ENCODE measurements at places on chromosomes 7 and 10.
A peak's percentile ranks its signal among the peaks of the same experiment; 100 is the strongest.

DNA sequence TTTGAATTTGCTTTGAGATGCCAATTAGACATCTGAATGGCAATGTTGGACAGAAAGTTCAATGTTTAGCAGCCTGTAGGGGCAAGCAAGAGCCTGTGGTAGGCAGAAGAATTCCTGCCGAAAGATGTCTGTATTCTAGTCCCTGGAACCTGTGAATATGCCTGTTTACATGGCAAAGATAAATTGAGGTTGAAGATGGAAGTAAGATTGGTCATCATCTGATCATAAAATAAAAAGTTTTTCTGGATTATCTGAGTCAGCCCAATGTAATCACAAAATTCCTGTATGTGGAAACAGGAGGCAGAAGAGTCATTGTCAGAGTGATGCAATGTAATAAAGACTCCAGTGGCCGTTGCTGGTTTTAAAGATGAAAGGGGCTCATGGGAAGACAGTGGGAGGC, 430.5 kb downstream of the MDFIC start:
- DNase-seq, result no peak

GRCh38 chr10:96295475-96295874, 8.8 kb upstream of the DNTT start:
- DNase-seq, result no peak

DNA sequence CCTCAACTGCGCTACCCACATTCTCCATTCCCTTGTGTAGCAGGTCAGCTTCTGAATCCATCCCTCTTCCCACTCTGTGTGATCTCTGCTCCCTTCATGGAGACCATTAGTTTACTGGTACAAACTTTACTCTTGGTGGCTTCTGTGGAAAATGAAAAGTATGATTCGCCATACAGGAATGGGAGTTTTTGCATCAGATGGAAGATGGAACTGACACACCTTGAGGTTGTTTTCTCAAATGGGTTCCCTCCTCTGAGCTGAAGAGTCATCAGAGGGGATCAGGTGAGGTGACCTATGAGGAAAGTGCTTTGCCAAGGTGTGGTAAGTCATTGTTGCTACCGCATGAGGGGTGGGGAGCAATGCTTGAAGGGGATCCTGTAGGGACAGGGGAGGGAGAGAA, 266.8 kb downstream of the INHBA start:
- DNase-seq, result no peak

GRCh38 chr7:155882596-155882995, 70.3 kb upstream of the SHH start:
- DNase-seq, result no peak

DNA sequence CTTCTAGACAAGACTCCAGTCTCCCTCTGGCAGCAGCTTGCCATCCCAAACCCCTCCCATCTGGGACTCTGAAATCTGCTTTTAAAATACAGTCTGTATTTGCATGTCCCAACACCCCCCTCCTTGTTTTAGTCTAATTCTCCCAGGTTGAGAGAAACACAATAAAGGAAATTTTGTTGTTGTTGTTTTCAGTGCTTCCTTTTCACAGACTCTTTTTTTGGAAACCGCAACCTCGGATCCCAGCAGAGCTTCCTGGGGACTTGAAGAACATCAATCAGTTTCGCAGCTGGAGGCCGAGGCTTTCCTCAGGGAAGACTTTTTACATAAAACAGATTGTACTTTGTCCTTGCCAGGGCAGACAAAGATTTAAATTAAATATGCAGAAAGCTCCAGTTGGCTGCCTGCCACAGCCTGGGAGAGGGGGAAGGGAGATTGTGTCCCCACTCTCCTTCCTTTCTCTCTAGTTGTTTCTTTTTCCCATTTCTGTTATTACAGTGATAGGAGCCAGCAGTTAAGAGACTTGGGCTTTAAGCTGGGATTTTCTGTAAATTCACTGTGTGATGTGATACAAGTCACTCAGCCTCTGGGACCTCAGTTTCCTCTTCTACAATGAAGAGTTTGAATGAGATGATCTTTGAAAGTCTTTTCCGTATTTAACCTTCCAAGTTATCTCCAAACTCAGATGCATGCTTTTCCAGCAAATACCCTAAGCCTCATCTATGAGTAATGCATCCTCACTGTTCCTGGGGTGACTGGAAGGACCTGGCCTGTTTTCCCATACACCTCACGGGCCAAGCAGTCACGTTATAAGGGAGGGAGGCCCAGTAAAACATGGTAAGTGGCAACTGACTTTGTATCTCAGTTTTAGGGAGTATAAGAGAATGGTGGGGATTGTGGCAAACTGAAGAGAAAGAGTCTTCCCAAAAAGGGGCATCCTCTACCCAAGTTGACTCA, 192.3 kb downstream of the REEP3 start:
- peak; percentile 82 for DNase-seq

- no peak for DNase-seq
Observed at GRCh38 chr7:47621979-47622561, 40.2 kb upstream of the TNS3 start.

DNA sequence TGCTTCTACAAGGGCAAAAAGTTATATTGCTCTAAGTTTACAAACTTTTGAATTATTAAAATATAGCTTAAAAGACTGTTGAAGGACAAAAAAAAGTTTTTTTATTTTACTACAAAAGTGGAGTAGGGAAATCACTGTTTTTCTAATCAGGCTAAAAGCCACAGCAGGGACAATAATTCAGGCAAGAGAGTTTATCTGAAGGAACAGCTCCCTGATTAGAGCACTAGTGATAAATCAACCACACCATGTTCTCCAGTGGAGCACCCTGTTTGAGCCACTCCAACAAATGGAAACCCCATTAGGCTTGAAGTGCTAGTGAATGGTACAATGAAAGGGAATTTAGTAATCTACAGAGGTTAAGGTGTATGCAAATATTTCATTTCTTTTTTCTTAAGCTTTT, 357.1 kb downstream of the SEMA3D start:
- DNase-seq, result no peak

- peak; percentile 16 for DNase-seq
Observed at GRCh38 chr7:44650772-44651171, 44.3 kb downstream of the OGDH start.

DNA sequence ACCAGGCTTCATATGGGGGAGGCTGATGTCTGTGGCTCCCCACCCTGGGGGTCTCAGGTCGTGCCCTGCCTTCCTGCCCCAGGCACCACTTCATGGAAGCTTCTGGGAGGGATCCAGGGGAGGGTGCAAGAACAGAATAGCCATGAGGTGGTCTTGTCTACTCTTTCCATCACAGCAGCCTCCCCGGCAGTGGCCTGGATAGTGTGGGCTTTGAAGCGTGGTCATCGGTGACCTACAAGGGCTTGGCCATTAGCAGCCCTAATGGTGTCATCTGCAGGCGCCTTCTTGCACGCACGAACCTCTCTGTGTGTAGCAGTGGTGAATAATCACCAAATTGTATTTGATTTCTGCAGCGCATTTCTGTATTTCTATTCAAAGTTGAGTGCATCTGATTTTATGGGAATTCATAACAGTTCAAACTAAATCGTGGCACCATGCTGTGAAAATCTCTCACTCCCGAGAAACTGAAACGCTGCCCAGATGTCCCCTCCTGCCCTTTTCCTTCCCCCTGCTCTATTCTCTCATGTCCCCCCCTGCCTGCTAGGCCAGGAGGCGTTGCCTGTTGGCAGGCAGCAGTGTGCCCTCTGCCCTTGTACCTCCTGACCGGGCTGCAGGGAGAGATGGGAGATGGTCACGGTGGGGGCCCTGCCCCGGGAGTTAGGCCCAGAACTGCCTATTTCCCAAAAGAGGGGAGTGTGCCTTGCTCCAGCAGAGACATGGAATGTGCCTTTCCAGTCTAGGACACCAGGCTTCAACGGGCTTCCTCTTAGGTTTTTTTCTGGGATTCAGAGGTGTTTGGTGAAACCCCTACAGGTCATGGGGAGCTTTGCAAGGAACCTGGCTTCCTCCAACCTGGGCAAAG, 34.8 kb downstream of the CDH23 start:
- no peak for DNase-seq

GRCh38 chr7:75616421-75617167, 122.1 kb downstream of the HIP1 start:
- no peak for DNase-seq

GRCh38 chr7:87702326-87702725, 74.1 kb downstream of the RUNDC3B start:
- DNase-seq, result no peak

- DNase-seq, result no peak
Observed at GRCh38 chr10:73746721-73747120, 2.5 kb downstream of the SEC24C start.
